ENCODE measurements at places on chromosomes 11 and 22. TPM values are rescaled to one million over a fixed set of nuclear protein-coding genes. Genes with fewer than 3 reads are reported as not detected.

GRCh38 chr22:27888310-27888709 lies 30.7 kb downstream of the PITPNB start:
- H3K27ac ChIP-seq: no peak overlapping the region
- H3K4me1 ChIP-seq: peaks cover 3% of the 10 kb centered on the region
- no peak overlapping the region for H3K4me3 ChIP-seq
- no peaks in the 10 kb centered on the region for H3K27me3 ChIP-seq

DNA sequence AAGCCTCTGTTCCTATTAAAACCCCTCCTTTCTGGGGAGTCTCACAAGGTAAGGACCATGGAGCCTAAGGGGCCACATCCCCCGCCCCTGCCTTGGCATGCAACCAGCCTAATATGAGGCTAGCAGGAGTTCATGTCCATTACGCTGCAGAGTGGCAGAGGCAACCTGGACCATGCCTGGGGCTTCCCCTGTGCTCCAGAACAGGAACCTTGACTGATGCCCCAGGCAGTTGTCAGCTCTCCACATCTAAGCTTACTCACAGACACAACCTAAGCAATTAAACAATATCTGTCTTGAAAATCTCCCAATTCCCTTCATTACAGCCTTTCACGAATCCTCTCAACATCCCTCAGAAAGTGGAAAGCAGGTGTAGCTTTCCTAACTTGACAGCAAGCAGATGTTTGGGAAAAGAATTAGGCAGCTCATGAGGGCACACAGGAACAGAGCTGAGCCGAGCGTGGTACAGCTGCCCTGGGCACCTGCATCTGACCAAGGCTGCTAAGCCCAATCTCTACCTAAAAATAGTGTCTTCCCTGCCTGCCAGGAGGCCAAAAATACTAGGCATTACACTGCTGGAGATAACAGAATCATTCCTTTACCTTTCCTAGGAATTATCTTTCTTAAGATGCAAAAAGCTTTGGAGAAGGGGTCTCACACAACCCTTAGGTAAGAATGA lies 20.8 kb downstream of the C11orf71 start:
- no peak for DNase-seq
- no peaks in the 10 kb centered on the region for H3K4me1 ChIP-seq
- H3K4me3 ChIP-seq: no peak overlapping the region

GRCh38 chr11:83156996-83157593 lies at the start of gene PCF11:
Gene PCF11 (plus strand): TSS chr11:83157131. CDS start chr11:83157440, 309 bp downstream.
- peak within 1 kb of the TSS; percentile 100 for H3K4me3 ChIP-seq
- peaks cover 8% of the 10 kb centered on the region for H3K36me3 ChIP-seq
- DNase-seq: peak; percentile 99
- peaks cover 23% of the 10 kb centered on the region for H3K27me3 ChIP-seq
- H3K4me1 ChIP-seq: peaks cover 45% of the 10 kb centered on the region
- H3K27ac ChIP-seq: peak within 1 kb of the TSS; percentile 100

- no peak overlapping the region for H3K4me3 ChIP-seq
- H3K27me3 ChIP-seq: no peaks in the 10 kb centered on the region
- H3K27ac ChIP-seq: no peak overlapping the region
- no peaks in the 10 kb centered on the region for H3K36me3 ChIP-seq
- H3K4me1 ChIP-seq: no peaks in the 10 kb centered on the region
Measured at GRCh38 chr11:38756537-38756936, 2158.5 kb upstream of the RAG2 start.

GRCh38 chr11:19345519-19345847 lies 104.7 kb upstream of the E2F8 start:
- H3K36me3 ChIP-seq: no peaks in the 10 kb centered on the region
- H3K4me3 ChIP-seq: no peak overlapping the region
- no peak for DNase-seq
- H3K4me1 ChIP-seq: peaks cover 8% of the 10 kb centered on the region
- H3K27me3 ChIP-seq: peaks cover 57% of the 10 kb centered on the region

Gene NPAS4
- not detected for polyA plus RNA-seq

Gene EXPH5
- polyA plus RNA-seq: 2.6 TPM
